CD4-positive, alpha-beta T cell treated with Interleukin-15 for 4 hours (primary cell): ENCODE measurements at places on chromosomes 3 and 15.

- no peak for DNase-seq
Observed at GRCh38 chr15:45618813-45619212, 16.0 kb upstream of the SQOR start.

- no peak for DNase-seq
Observed at GRCh38 chr3:56795097-56795828, 6.5 kb downstream of the ARHGEF3 start.

DNA sequence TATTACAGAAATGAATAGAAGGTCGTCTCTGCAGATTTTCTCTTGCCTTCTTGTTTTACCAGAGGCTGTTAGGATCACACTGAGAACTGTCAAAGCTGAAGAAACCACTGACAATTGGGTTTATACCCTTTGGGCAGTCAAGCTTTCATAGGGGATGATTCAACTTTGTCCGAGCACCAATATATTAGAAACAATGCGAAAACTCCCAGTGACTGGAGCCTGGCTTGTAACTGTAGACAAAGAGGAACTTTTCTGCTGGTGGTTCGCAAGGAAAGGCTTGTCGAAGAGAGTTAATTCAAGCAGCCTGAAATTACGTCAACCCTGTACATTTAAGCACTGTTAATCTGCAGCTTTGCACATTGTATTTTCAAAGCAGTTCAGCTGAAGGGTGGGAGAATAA, 193.2 kb upstream of the ZNF385D start:
- no peak for DNase-seq

DNA sequence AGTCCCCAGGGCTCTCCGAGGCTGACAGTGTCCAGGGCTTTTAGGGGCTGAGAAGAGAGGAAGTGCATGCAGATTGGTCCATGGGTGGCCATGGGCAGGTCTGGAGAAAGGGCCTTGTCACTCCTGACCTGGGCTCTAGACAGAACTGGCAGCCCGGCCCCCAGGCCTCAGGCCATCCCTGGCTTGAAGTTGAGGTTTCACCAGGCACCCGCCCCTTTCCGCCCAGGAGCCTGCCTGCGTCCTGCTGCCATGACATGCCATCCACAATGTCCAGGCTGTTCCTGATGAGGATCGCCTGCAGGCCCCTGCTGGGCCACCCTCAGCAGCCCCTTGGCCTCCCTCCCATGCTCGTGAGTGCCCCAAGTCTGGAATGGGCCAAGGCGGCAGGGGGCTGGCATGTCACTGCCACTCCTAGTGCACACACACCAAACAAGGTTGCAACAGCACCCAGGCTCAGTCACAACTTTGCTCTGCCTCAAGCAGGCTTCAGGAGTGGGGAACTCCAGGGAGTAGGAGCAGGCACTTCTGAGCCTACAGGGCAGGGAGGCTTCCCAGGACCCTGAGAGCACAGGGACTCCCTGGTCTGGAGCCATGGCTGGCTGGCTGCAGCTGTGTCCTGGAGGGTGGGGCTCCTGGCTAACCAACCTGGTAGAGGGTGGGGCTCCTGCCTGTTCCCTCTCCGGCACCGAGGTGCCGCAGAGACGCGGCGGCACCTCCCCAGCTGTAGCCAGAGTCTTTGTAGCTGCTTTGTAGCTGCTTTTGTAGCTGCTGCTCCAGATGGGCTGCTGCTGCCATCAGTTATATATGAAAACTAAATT, 1457.1 kb upstream of the GBE1 start:
- no peak for DNase-seq

GRCh38 chr3:178304758-178305467, 231.3 kb upstream of the KCNMB2 start:
- DNase-seq: no peak

DNA sequence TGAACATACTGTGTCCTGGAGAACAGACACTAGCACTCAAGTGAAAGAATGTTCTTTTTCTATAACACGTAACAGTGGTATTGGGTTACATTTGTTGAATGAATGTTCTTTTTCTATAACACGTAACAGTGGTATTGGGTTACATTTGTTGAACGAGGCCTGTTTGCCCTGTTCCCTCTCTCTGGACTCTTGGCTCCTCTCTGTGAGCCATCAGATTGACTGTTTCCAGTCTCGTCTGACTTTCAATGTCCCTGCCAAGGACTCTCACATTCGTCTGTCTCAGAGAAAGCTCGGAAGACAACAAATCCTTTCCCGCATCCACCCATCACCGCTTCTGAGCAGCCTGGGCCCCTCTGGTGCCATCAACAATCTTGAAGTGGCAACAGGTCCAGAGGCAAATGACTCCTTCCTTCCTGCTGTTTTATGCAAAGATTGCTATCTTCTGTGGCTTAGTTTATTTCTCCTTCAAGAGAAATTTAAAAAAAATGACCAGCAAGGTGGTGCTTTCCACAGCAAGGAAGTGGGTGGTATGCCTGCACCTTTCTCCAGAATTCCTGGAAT, 8.0 kb downstream of the TMEM45A start:
- no peak for DNase-seq

DNA sequence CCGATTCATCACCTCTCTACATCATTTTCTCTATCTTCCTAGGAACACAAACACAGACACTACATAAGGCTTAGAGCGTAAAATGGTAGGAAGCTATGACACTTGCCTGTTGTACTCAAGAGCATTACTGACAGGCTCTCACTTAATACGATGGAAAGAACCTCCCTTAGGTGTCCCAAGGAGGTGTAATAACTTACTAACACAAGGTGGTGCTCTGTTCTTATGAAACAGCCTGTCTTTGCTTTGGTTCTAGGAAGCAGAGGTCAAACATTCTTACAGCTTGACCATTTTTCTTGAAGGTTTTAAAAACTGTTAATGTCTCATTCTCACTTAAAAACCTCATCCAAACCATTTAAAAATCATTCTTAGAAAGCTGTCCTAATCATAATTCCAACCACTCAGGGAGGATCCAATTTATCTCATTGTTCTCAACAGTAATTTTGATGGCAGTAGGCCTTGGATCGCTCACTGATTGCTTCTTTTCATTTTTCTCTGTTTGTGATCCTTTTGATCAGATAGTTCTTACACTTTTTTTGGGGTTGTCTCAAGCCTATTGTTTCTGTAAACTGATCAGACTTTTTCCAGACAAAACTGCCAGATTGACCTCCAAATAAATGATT, 317.8 kb upstream of the AGTR1 start:
- DNase-seq: no peak

DNA sequence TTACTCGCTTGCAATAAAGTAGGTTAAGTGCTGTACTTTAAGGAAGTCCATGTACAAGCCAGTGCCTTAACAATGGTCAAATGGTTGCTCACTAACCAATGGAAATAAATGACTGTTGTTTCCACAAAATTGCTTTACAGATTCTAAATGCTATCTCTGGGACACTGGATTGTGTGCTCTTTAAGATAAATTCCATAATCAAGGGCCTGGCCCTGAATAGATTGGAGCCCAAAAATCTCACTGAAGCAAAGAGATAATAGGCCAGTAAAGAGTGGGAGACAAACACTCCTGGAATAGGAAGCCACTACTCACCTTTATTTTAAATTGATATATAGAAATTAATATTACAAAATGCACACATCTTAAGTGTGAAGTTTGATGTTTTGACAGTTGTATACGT, 62.4 kb upstream of the GOLGA6B start:
- no peak for DNase-seq

DNA sequence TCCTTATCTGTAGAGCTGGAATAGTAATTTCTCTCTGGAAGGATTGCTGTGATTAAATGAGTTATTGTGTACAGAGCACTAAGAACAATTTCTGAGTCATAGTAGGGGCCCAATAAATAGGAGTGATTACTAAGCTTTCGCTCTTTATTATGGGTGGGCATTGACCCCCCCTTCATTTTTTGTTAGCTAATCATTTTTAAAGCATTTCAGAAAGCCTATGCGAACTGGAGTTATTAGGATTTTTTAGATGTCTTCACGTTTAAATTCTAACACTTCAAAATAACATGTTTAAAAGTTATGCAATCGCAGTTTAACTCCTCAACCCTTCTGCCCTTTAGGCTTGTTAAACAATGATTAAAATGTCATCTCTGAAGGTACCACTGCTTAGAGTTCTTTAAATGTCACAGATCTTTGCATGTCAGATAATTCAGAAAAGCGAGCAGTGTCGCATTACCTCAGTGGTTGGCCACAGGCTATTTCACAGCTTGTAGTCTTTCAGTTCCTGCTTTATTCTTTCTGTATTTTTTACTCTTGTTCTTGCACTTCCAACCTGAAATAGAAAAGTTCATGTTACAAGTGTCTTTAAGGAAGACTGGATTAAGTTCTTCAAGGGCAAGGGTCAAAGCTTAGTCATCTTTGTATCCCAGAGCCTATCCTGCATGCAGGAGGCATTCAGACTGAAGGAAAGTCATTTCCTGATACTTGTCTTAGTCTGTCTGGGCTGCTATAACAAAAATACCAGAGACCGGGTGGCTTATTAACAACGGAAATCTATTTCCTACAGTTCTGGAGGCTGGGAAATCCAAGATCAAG, 102.9 kb downstream of the FNDC3B start:
- no peak for DNase-seq

DNA sequence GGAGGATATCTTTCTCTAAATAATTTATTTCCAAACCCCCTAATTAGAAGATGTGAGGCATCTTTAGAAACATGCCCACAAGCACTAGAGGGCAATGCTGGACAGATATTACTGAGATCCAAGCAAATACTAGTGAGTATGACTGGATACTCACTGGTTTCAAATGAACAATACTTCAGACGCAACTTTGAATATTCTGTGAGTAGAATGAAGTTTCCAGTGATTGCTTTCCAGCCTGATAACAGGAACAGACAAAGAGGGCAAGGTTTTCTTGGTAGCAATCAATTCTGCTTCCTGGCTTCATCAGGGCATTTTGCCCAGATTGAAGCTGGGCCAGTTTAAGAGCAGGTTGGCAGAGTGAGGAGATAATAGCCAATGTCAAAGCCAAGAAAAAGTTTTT, 442.6 kb upstream of the PDZRN3 start:
- no peak for DNase-seq

GRCh38 chr15:25233766-25234350, 205.0 kb downstream of the UBE3A start:
- DNase-seq: no peak

DNA sequence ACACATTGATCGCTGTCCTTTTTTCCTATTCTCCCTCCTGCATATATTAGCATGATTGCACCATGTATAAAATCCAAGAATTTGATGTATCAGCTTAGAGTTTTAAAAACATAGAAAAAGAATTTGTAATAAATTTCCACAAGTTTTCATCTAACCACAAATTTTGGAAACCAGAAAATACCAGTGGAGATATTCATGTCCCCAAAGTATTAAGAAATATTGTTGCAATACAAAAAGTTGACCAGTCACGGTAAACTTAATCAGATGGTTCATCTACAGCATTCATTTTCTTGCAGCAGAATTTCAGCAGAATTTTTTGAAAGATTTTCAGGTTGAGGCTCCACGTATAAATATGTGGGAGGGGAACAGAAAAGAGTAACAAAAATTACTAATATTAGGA, 500.9 kb upstream of the MDFIC2 start:
- no peak for DNase-seq

DNA sequence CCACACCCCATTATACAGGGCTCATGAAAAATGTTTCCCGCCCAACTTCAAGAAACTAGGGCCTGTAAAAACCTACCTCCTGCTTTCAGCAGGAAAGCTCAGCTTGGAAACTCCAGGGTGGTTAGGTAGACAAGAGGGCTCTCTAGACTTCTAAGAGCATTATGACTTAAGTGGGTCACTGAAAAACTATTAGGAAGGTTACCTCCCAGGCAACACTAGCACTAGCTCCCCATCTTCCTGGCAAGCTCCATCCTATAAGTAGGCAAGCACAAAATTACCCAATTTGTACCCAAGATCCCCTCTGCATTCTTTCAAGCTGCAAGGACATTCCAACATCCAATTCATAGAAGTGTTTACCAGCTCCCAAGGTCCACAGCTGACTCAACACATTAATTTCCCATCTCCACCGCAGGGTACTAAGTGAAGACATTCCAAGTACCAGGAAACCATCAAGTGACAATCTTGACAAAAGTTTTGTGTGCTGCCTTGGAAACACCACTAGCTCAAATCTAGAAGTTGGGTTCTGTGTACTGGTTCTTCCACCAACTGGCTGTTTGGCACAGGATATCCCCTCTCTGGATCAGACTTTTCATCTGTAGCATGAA, 46.9 kb downstream of the WNT5A start:
- DNase-seq: no peak

- no peak for DNase-seq
Observed at GRCh38 chr15:68330901-68331300, 53.4 kb downstream of the FEM1B start.

DNA sequence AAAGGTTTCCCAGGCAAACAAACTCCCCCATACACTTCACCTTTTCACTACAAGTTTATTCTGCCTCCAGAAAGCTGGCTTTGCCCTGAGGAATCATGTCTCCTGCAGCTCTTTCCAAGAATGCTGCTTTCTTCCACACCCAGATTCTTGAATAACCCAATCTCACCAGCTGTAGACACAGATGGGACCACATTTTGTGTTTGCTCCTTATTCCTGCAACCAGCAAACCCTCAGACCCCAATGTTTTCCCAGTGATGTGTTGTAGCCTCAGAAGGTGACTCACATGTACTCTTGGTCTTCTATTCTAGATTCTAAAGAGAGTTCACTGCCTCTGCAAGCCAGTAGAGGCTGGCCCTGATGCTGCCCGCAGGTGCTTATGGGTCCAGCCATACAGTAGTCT, 23.6 kb upstream of the TRIM59 start:
- DNase-seq: no peak

GRCh38 chr3:117191245-117191644, 481.7 kb downstream of the TUSC7 start:
- no peak for DNase-seq

GRCh38 chr3:12247411-12247810, 41.5 kb upstream of the PPARG start:
- DNase-seq: no peak

GRCh38 chr15:38662033-38662802, 97.6 kb upstream of the RASGRP1 start:
- no peak for DNase-seq

DNA sequence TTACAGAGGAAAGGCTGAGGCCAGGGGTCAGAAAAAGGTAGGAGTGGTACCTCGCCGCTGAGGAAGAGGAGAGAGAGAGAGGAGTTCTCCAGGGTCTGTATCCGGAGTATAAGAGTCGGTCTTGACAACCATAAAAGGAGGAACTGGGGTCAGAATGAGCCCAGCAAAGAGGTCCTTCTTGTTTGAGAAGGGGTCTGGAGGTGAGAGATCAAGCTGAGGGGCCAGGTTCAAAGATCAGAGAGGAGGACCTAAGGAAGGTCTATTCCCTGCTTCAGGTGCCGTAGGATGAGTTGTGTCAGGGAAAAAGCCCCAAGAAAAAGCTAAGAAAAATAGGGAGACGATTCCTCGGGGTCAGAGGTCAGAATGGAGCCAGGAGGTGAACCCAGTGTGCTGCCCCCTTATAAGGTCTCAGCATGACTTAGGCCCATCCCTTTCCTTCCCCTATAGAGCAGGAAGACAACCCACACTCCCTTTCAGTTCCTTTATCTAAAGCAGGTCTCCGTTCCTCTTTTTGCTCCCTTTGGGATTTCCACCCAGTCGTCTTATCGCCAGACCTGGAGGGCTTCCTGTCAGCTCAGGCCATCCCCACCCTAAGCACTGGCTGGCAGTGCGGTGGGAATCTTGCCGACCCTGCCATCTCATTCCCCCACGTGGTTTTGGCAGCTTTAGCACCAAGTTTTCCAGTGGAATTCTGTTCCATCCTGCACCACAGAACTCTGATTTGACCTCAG, 651 bp downstream of the MTMR14 start:
- peak; percentile 9 for DNase-seq

GRCh38 chr15:38532728-38533127, 31.9 kb downstream of the RASGRP1 start:
- no peak for DNase-seq
